ENCODE measurements at places on chromosomes 3 and 15.

DNA sequence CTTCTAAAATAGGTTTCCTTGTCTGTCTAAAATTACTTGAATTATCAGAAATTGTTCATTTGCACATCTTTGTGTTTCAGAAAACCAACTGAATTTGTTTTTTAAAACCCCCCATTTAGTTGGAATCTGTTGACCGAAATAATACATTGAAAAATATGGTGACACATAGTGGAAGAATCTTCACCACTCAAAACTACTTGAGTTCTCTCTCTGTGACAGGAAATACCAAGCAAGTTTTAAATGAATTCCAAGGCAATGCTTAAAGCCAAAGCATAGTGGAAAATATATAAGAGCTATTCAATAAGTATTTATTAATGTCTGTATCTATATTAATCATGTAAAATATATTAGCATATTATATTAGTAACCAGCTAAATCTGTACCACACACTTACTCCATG, 224.9 kb upstream of the COL8A1 start:
- DNase-seq: no peak

DNA sequence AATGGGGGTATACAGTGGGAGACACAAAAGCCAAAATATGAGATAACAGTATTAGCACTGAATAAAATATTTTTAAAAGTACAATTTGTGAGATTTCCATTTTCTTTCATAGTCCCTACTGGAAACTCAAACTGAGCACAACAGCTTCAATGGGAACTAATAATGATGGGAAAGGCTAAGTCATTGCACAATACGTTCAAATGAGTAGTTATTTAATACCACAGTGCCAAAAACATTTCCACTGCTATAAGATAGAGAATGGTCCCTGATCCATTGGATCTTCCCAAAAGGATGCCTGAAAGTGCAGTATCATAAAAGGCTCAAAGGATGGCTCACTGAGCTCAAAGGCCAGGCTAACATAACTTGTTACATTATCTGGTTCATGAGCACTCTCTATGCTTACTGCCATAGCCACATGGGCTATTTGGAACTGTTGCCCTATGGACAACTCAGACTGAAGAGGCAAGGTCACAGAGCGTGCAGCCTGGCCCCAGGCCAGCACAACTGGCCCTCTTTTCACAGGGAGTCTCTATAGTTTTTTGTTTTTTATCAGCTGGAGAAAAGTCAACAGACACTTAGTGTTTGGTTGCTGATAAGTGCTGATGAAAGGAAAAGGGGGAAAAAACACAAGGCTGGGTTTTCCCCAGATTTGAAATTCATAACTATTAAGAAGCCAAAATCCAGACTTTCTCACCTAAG, 54.1 kb upstream of the PPIB start:
- no peak for DNase-seq

DNA sequence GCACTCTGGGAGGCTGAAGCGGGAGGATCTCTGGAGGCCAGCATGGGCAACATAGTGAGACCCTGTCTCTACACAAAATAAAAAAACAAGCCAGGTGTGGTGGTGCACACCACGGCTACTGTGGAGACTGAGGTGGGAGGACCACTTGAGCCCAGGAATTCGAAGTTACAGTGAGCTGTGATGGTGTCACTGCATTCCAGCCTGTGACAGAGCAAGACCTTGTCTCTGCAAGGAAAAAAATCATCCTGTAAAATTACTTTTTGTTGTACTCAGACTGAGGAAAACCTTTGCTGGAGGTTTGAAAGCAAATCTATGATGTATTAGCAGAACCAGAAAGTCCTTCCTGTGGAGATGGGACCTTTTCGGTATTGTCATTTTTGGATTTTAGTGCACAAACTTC, 63.3 kb downstream of the ATP1B3 start:
- no peak for DNase-seq

DNA sequence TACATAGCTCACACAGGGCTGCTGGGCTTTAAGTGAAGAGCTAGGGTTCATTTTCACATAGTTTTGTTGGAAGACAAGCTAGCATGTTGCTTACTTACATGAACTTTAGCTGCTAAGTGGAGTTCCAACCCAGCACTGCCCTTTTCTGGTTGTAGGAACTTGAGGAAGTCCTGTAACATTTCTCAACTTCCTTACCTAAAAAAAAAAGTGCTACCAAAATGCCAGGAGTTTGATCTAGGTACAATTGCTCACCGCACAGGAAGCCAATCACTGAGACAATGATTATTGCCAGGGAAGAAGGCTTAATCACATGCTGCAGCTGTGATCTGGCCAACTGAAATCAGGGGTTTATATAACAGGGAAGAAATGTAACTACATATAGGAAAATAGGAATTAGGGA, 52.8 kb downstream of the IL12A start:
- no peak for DNase-seq
